GM12865 (cell line): ENCODE measurements at places on chromosomes 16 and 17.
A peak's percentile ranks its signal among the peaks of the same experiment; 100 is the strongest.

GRCh38 chr17:16464303-16465051 lies 27.5 kb downstream of the LRRC75A start:
- DNase-seq = no peak

DNA sequence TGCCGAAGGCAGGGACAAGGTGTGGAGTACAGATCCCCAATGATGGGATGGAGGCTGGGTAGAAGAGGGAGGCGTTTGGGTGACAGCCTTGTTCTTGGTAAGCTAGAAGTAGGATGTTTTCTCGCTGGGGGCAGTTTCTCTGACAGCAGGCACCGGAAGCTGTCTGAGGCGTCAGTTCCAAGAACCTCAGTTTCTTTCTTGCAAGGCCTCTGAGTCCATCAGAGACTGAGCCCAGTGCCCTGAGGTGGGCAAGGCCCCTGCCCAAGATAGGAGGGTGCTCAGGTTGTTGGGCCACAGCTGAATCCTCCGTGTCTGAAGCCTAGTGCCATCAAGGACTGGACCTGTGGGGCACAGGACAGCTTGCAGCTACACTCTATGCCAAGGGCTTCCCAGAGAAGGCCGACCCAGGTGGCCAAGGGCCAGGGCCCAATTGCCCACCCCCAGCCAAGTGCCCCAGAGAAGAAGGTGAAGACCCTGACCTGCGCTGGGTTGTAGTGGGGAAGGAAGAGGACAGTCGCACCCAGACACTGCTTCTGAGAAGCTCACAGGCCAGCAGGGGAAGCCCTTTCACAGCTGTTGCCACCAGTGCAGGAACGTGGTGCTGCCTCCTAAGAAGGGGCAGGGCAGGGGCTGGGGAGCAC lies 13.1 kb downstream of the CYB5D2 start:
- DNase-seq = no peak

DNA sequence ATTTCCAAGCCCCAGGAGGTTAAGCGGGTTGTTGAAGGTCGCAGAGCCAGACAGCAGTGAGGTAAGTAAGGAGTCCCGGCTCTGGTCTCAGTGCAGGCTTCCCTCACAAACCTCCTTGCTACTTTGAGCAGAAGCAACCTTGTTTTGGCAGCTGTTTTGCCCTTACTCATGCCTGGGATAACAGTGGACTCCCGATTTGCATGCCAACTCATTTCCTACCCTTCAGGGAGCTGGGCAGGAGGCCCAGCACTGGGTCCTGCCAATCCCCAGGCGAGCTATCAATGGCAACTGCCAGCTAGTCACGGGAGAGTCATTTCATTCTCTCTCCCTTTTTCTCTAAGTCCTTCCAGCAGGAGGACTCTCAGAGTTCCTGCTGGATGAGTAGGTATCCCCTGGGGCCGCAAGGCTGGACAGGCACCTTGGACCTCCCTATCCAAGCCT lies 72.0 kb upstream of the KSR1 start:
- peak; percentile 56 for DNase-seq

DNA sequence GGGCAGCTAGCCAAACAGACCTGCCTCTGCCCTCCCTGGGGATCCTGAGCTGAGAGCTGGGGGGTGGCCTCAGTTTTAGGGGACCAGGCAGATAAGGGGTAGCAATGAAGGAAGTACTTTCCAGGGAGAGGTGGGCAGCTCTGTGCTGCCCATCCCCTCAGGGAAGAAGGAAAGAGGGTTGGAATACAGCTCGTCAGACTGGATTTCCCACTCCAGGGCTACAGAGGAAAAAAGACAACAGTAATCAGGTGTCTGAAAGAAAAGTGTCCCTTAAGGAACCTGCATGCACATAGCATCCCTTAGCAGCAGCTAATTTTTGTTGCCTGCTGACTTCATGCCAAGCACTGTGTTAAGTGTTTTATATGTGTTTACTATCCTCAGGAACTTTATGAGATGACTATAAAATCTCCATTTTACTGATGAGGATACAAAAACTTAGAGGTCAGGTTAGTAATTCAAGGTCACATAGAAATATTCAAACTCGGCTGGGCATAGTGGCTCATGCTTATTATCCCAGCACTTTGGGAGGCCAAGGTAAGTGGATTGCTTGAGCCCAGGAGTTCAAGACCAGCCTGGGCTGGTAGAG lies 3.2 kb upstream of the MRPL58 start:
- no peak for DNase-seq

- DNase-seq = no peak
Measured at GRCh38 chr16:31700200-31700529, 172.5 kb downstream of the AHSP start.

GRCh38 chr17:19341211-19341631 lies 21.3 kb downstream of the B9D1 start:
- DNase-seq = no peak

DNA sequence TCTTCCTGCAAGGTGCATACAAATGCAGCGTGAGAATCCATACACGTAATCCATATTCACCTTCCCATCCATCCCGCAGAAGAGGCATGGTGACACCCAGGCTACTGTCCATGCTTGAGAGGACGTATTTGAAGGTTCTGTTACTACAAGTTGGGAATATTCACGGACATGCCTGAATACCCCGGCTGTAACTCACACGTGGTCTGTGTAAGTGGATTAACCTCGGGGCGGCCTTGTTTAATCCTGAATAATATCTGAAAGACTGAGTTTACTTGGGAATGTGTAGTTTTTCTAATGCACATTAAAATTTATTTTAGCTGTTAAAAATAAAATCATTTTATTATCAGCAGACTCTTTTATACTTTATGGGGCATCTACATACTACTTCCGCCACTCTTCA lies 13.1 kb downstream of the CPSF4L start:
- DNase-seq = no peak

GRCh38 chr17:80949451-80950421 lies 41.9 kb upstream of the CHMP6 start:
- no peak for DNase-seq

GRCh38 chr17:962166-962565 lies 17.4 kb downstream of the NXN start:
- DNase-seq = no peak

DNA sequence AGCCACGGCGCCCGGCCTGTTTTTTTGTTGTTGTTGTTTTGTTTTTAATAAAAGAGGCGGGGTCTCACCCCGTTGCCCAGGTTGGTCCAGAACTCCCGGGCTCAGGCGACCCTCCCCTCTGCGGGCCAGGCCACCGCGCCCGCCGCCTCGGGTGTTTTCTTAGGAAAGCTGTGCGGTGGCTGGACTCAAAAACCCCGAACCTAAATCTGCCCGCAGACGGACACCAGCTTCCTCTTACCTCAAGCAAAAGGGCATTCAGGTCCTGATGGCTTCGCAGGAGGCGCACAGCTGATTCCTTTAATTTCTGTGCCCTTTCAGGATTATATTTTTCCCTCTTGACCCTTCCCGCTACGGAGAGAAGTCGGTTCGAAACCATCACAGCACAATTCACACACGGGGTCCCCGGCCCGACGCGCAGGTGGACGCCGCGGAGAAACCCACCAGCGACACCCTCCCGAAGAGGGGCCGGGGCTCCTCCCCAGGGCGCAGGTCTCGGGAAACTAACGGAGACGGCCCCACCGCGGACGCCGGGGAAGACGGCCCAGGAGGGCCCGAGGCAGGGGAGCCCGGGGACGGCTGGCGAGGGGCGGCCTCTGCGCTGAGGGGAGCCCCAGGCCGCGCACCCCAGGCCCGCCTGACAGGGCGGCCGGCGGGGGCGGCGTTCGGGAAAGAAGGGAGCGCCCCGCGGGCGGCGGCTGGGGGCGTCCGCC lies 653 bp downstream of the FANCA start:
- peak; percentile 51 for DNase-seq

DNA sequence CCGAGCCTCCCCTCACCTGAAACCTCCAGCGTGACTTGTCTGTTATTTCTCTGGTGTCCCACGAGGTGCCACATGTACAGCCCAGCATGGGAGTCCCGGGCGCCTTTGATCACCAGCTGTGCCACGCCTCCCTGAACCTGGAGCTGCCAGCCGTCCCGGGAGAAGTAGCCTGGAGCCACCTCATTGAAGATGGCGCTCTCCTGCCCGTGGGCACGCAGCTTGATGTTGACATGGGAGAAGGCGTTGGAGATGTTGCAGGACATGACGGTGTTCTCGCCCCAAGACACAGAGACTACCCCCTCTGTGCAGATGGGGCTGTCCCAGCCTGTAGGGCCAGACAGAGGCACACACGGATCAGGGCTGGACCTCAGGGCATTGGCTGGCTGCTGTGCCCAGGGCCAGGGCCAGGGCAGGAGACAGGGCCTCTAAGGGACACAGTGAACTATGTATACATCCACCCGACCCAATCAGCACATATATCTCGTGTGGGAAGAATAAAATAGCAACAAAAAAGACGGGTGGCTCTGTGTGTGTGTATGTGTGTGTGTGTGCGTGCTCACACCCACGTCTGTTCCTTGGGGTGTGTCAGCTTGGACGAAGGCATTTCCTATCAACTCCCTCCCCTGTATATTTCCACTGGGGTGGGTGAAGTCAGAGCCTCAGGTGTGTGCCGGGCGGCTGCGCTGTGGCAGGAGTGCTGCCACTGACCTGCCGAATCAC lies 7.3 kb upstream of the CD7 start:
- DNase-seq = no peak

DNA sequence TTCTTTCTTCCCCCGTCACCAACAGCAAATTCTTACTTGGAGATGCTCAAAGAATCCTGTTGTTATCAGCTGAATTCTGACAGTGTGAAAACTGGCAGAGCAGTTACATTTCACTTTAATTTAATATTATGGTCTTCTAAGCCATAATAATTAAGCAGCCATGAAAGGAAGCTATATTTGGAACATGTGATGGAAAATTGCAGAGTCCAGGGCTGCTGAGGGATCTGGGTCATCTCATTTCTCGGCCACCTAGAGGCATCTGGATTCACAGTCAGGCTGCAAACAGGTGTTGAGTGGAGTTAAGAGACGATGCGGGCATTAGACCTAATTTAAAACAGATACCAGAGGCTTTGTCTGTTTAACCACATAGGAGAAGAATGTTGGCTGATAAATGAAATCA lies 38.4 kb downstream of the CHD9NB start:
- no peak for DNase-seq

DNA sequence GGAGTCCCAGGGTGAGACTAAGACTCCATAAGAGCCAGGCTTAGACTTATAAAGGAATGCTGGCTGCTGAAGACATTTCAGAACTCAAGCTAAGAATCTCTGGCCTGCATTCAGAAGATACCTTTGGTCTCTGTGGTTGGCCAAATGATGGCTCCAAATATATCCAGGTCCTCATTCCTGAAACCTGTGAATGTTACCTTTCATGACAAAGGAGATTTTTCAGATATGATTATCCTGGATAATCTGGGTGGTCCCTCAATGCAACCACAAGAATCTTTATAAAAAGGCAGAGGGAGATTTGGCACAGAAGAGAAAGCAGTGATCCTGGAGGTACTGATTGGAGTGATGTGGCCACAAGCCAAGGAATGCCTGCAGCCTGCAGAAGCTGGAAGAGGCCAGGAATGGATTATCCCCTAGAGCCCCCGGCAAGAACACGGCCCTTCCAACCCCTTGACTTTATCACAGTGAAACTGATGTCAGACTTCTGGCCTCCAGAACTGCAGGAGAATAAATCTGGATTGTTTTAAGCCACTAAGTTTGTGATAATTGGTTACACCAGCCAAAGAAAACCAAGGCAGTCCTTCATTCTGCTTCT lies 253.3 kb downstream of the SLC39A11 start:
- no peak for DNase-seq

- DNase-seq = peak; percentile 91
Measured at GRCh38 chr16:23504453-23505179, 5.7 kb downstream of the GGA2 start.

- no peak for DNase-seq
Measured at GRCh38 chr16:35306915-35307314, 1847.5 kb downstream of the TP53TG3F start.

DNA sequence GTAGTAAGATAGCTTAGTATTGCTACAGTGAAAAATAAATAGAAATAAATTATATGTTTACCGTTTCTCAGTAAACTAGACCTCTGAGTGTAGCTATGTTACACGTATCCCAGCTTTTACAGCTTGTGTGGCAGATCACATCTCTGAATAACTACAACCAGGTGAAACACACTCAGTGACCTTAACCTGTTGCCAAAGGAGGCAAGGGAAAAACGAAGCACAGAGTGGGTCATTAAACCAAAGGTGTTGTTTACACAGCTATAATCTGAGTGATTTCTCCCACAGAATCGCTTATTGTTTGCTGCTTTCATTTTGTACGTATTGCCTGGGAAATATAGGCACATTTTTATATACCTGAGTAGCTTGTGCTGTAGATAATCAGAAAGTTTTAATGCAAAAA lies 688.2 kb upstream of the KIF2B start:
- DNase-seq = no peak

- no peak for DNase-seq
Measured at GRCh38 chr17:4165301-4166010, 22.5 kb downstream of the CYB5D2 start.

- DNase-seq = no peak
Measured at GRCh38 chr16:25135254-25135878, 23.8 kb downstream of the LCMT1 start.

DNA sequence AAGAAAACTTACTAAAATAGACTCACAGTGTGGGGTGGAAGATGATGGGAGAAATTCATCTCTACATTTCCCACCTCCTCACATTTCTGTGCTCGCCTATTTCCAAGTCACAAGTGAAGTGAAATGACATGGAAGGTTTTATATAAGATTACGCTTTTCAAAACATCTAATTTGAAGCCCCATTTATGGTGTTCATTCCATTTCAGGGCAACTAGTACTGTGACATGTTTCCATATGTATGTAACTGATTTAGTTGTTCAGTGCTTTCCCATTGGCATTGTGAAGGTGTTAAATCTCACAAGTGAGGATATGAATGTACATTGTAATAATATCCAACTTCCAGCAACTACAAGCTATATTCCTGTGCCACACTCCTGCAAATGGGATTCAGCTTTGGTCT lies 1174.8 kb downstream of the CDH11 start:
- no peak for DNase-seq

DNA sequence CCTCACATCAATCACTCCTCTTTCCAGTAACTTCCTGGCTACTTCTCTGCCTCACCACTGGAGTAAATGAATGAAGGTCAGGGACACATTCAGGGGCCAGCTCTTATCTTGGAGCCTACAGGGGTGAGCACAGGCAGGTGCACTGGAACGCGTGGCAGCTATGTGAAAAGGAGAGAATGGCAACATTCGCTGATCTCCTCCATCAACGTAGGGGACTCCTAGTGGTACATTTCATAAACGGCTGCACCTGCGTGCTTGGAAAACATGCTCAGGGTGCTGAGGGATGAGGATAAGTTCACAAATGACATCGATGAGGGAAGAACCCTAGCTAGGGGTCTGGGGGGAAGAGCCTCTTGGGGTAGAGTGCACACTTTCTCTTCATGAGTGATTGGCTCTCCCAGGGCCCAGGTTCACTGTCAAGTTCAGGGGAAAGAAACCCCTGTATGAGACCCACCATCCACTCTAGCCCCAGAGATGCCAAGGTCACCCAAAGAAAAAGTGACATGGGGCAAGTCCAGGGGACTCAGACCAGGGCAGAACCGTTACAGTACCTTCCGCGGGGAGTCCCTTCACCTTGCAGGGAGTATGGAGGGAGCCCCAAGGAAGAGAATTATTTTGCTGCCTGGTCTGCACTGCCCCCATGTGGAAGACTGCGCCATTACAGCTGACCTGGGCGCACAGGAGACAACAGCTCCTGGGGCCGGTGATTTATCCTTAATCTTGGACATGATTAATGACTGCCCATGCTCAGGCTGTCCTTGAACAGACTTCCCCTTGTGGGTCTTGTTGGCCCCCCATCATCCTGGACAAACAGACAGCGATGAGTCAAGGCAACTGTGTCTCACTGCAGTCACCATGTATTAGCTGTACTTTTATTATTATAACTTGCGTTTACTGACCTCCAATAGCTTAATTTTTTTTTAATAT lies 30.1 kb downstream of the VAC14 start:
- peak; percentile 55 for DNase-seq

- peak; percentile 17 for DNase-seq
Measured at GRCh38 chr17:55496094-55496881, 15.0 kb downstream of the SMIM36 start.
